ENCODE measurements at places on chromosomes 7 and 10.

DNA sequence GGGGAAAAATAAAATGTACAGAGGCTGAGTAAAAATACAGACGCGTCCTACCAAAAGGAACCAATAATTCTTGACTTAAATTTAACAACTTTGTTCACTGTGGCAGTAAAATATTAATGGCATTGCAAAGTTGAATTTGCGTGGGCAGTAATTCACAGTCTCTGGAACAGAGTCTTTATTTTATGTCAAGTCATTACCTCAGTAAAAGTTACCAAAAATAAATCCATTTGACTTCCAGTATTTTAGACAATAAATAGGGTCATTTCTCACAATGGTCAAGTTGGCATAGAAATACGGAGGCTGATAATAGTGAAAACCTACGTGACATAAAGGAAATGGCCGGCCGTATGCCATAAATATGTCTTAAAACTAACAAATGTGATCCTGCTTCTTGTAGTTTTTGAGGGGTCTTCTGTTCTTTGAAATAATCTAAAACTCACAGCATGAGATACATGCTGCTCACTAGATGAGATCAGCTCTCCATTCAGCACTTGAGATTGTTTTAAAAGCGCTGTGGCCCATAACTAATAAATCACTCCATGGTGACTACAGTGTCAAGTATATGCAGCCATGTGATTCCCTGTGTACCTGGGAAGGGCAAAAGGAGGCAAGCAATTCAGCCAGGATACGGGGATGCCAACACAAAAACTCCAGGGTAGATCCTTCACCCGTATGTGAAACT is 75.3 kb downstream of the DOCK4 start:
- DNase-seq = no peak

- DNase-seq = no peak
These were observed 46.7 kb downstream of the TFAM start for GRCh38 chr10:58431903-58432302.

DNA sequence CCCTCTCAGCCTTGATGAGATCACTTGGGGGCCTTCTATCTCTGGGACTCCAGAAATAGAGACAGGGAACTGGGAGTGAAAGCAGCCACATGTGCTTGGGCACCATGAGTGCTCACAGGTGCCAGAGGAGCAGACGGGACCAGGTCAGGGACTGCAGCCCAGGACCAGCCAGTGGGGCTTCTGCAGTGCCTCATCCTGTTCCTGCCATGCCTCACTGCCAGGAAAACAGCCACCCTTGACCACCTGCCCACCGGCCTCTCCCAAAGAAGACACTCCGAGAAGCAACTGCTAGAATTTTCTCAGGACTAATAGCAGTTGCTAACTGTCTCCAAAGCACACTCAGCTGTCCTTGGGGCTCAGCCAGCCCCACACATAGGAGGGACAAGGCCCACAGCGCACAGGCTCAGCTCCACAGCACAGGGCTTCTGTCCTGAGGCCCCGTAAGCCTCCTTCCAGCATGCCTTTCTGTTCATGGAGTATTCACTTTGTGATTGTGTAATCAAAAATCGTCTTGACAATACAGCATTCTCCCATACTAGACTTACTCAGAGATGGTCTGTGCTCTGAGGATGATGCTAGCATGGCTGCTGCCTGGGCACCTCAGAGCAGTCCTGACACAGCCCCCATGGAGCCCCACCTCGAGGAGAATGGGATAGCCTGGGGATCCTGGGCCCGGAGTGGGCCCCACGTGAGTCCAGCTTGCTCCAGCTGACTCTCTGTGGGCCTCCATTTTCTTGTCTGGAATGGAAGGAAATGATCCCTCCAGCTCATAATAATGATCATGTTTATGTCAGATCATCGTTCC is 115.7 kb upstream of the RET start:
- DNase-seq = no peak

- DNase-seq = no peak
These were observed 12.3 kb upstream of the ZNRF2 start for GRCh38 chr7:30272126-30272525.

DNA sequence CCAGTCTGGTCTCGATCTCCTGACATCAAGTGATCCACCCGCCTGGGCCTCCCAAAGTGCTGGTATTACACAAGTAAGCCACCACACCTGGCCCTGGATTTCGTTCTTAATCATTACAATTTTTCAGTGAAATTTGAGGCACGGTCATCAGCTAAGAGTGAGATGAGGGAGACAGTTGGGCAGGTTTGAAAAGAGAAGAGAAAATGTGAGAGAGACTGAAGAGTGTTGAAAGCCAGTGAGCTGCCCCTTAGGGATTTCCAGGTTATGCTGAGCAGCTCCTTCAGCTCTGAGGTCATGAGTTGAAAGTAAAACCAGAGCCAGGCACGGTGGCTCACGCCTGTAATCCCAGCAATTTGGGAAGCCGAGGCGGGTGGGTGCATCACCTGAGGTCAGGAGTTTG is 5.9 kb upstream of the UPF2 start:
- DNase-seq = no peak

DNA sequence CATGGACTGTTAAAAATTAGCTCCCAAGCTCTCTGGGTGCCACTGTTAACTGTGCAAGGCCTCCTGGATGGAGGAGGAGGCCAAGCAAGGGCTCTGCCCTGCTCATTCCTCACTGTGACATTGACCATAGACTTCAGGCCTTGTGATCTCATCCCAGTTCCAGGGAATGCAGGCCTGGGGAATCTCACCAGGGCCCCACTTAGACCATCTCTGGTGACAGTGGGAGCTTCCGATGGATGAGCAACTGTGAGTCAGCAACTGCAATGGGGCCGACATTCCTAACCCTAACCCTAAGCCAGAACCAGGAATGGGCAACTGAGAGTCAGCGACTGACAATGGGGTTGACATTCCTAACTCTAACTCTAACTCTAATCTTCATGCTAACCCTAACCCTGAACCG is 50.4 kb upstream of the MSMB start:
- no peak for DNase-seq

- no peak for DNase-seq
These were observed 23.3 kb downstream of the CD36 start for GRCh38 chr7:80661729-80662128.

- DNase-seq = no peak
These were observed 451.8 kb downstream of the SEMA3D start for GRCh38 chr7:84735011-84735410.

GRCh38 chr10:98417973-98418664 is 3.1 kb upstream of the PYROXD2 start:
- DNase-seq = no peak

DNA sequence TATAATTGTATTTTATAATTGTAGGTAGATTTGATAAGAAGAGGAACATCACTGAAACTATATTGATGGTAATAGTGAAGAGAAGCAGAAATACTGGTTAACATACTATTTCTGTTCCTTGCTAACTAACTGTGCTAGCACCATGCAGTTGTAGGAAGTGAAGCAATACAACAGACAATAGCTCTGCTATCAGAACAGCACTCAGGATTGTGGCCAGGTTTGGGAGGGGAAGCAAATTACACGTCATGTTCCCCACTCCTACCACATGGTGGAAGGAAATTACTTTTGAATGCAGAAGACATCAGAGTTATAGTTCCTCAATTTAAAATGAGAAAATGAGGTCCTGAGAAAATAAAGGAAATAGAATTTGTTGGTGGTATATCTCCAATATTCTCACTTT is 151.1 kb downstream of the DGKB start:
- DNase-seq = no peak

DNA sequence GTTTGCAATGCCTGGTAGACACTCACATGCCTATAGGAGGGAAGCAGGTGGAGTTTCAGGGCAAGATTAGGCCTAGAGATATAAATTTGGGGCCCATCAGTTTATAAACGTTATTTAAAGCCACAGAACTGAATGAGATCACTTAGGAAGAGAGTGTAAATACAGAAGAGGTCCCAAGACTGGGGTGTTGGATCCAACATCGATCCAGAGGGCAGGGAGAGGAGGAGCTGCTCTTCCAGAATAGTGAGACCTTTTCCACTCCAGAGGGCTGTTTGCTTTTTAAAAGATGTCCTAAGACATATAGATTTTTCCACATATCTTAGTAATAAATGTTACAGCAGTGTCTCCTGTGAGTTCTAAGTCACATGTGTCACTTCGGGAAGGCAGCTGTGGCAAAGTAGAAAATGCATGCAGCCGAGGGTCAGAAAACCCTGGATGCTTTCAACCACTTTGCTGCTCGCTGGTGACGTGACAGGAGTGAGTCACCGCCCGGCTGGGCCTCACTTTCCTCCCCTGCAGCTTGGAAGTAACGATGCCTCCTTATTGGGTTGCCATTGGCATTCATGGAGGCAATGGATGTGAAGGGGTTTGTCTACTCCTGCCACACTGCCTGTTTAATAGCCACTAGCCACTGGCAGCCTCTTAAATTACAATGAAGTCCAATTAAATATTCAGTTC is 95.4 kb downstream of the TRIL start:
- no peak for DNase-seq

- DNase-seq = no peak
These were observed 84.1 kb upstream of the PRR15 start for GRCh38 chr7:29479301-29480200.

- DNase-seq = no peak
These were observed 244.3 kb downstream of the MTERF1 start for GRCh38 chr7:91636129-91636724.

GRCh38 chr10:126135177-126135576 is 238.8 kb downstream of the FANK1 start:
- DNase-seq = no peak

DNA sequence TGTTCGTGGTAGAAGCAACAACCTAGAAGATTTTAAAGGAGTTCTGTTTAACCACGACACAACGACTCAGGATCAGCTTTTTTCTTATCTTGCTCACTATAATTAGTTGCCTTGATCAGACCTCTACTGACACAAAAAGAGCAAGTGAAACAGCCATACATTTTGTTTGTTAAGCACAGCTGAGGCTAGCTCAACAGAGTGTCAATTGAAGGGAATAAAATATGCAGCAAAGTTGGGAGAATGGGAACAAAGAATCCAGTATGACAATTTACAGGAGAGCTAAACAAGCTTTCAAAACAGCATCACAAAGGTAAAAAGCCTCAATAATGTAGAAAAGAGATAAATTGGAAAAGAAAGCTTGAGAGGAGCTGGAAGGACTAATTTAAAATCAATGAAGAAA is 40.5 kb upstream of the HERPUD2 start:
- DNase-seq = no peak

DNA sequence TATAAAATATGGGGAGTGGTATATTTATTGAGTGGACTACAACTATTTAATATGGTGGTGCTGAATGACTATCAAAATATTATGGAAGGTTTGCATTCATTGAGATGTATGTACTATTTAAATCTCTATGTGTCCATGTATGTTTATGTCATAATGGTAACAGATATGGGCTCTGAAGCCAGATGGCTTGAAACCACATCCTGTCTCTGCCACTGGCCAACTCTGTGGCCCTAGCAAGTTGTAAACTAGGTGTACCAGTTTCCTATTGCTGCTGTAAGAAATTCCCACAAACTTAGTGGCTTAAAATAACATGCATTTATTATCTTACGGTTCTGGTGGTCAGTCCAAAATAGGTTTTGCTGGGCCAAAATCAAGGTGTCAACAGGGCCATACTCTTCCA is 198.1 kb upstream of the NFE2L3 start:
- no peak for DNase-seq

GRCh38 chr7:100582041-100582579 is 3.8 kb downstream of the LRCH4 start:
- no peak for DNase-seq

DNA sequence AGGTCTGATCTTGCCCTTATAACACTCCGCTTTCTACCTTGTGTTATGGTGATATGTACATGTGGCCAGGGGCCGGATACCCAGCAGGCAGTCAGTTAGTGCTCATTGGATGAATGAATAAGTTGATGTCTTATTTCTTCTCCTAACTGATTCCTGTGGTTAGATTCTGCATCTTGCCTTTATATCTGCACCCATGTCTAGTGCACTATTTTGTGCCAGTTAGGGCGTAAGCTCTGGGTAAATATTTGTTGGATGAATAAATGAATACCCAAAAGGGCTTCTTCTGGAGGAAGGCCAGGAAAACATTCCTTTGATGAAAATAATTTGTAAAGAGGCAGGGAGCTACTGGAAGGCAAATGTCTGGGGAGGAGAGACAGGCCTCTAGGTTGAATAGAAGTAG is 148.2 kb downstream of the CHN2 start:
- DNase-seq = no peak

DNA sequence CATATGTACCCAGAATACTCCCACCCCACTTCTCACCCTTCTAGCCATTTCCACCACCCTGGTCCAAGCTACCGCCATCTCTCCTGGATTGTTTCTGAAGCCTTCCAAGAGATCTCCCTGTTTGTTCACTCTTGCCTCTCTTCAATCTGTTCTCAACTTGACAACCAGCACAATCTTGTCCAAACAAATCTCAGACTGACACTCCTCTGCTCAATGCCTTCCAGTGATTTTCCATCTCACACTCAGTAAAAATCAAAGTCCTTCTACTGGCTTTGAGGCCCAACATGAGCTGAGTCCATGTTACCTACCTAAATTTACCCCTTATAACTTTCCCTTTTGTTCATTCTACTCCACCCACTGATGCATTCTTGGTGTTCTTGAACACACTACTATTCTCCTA is 33.2 kb upstream of the TMEM140 start:
- no peak for DNase-seq

DNA sequence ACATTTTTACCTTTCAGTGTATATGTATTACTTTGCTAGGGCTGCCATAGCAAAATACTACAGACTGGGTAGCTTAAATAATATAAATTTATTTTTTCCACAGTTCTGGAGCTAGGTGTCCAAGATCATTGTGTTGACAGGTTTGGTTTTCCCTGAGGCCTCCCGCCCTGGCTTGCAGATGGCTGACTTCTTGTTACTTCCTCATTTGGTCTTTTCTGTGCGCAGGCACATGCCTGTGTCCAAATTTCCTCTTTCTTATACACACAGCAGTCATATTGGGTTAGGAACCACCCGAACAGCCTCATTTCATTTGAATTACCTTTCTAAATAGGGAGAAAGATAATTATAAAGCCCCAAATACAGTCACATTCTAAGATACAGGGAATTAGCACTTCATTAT is 521.6 kb upstream of the SORCS1 start:
- DNase-seq = no peak

DNA sequence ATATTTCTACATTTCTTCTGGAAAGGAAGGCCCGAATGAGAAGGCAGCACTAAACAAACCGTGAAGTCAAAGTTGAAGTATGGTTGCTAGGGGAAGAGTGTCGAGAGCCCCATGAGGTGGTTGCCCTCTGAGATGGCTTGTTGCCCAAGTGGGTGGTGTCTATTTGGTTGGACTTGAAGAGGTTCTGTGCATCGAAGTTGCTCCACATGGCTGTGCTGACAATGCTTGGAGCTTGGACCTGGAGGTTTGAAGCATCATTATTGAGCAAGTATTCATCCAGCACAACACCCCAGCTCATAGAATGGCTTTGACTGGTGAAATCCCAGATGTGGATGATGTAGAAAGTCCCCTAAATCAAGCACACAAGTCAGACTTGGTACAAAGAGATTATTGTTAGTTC is 165.2 kb upstream of the CDCA7L start:
- no peak for DNase-seq

DNA sequence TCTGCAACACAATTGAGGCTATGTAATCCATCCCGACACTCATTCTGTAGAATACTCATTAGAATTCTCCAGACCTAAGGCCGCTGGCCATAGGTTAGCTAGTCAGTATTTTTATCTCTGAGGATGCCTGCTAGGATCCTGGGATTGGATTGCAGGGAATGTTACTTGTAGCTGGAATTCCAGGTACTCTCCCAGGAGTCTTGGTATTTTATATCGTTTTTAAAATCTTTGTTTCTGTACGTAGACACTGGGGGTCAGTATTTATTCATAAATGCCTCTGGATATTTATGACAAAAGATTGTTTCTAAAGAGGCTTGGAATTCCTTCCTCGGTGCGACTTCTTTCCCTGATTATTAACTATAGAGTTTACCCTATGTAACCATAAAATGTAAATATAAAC is 40.1 kb downstream of the BPGM start:
- DNase-seq = no peak

All from stimulated activated CD8-positive, alpha-beta memory T cell treated with anti-CD3 and anti-CD28 coated beads, Interleukin-15, amount 100 ng/mL, for 24 hours (primary cell).